ENCODE measurements at places on chromosomes 13 and 19.

- no peak for DNase-seq
These were observed 686 bp downstream of the SETDB2 start for GRCh38 chr13:49444524-49445395.

GRCh38 chr19:7817801-7818200, 12.2 kb upstream of the EVI5L start:
- no peak for DNase-seq

DNA sequence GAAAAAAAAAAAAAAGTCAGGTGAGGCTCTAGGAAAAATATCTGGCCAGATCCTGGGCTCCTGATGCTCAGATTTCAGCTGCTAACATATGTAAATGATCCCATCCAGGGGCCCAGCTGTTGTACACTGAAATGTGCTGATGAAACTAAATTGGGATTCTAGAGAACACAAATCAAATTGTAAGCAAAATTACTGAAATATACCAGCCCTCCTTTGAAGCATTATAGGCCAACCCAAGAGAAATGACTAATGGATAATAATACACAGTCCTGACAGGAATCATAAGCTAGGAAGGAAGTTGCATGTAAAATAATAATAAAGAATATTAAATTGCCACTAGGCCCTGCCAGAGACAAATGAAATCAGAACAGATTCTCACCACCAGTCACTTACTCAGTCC, 17.8 kb downstream of the KCTD12 start:
- no peak for DNase-seq

GRCh38 chr13:97630725-97631124, 196.8 kb downstream of the RAP2A start:
- no peak for DNase-seq

- no peak for DNase-seq
These were observed 7.2 kb downstream of the DAPK3 start for GRCh38 chr19:3963458-3964255.

GRCh38 chr19:14434543-14435319, 1.6 kb downstream of the PKN1 start:
- DNase-seq: no peak

- no peak for DNase-seq
These were observed 1.2 kb downstream of the CTXN1 start for GRCh38 chr19:7924651-7925170.

- DNase-seq: no peak
These were observed 132.9 kb downstream of the PAN3 start for GRCh38 chr13:28271056-28271840.

DNA sequence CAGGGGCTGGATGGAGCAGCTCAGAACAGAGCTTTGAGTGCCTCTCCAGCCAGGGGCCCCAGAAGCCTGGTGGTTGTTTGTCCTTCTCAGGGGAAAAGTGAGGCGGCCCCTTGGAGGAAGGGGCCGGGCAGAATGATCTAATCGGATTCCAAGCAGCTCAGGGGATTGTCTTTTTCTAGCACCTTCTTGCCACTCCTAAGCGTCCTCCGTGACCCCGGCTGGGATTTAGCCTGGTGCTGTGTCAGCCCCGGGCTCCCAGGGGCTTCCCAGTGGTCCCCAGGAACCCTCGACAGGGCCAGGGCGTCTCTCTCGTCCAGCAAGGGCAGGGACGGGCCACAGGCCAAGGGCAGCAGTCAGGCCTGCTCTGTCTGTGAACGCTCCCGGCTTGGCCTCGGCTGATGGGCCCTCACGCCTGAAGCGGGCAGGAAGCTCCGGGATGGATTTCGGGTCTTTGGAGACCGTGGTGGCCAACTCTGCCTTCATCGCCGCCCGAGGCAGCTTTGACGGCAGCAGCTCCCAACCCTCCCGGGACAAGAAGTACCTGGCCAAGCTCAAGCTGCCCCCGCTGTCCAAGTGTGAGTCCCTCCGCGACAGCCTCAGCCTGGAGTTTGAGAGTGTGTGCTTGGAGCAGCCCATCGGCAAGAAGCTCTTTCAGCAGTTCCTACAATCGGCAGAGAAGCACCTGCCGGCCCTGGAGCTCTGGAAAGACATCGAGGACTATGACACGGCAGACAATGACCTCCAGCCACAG, at the start of gene GRK1:
TSS of gene GRK1 (plus strand) at position 269 of the 751 bp plus-strand sequence. CDS start at position 437, 168 bp downstream.
- no peak for DNase-seq

GRCh38 chr19:48999481-49000325, 6.0 kb downstream of the RUVBL2 start:
- DNase-seq: no peak

- DNase-seq: no peak
These were observed 955.5 kb upstream of the PCDH9 start for GRCh38 chr13:68185444-68186141.

GRCh38 chr19:36093146-36093662, 17.7 kb upstream of the OVOL3 start:
- no peak for DNase-seq

- no peak for DNase-seq
These were observed 463.9 kb upstream of the MIR17HG start for GRCh38 chr13:90883592-90883991.

- DNase-seq: no peak
These were observed 1.7 kb upstream of the DNAJB1 start for GRCh38 chr19:14519860-14520407.

- no peak for DNase-seq
These were observed 85.4 kb upstream of the KLF12 start for GRCh38 chr13:74219566-74219965.

DNA sequence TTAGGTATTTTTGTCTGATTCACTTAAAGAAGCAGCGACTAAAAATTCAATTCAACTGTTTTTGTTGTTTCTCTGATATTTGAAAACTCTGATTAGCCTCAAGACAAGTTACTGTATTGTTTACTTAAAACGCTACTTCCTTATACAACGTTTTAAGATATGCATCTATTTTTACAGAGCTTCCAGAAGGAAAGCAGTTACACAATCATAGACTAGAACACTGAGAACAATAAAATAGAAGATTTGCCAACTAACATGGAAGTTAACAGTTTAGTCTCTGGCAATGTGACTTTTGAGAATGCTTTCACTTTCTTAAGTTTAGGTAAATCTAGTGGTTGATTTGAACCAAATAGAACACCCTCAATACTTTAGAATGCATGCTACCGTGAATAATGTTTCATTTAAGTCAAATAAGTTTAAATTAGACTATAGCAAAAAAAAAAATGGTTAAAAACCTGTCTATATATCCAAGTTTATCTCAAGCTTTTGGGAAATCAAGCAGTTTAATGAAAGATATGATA, 614.8 kb downstream of the DACH1 start:
- DNase-seq: no peak

- no peak for DNase-seq
These were observed 9.2 kb upstream of the GPC5 start for GRCh38 chr13:91389186-91389585.

- DNase-seq: no peak
These were observed 19.9 kb upstream of the ELAVL1 start for GRCh38 chr19:8025316-8025715.

GRCh38 chr19:17743874-17744580, 7.2 kb upstream of the FCHO1 start:
- no peak for DNase-seq

DNA sequence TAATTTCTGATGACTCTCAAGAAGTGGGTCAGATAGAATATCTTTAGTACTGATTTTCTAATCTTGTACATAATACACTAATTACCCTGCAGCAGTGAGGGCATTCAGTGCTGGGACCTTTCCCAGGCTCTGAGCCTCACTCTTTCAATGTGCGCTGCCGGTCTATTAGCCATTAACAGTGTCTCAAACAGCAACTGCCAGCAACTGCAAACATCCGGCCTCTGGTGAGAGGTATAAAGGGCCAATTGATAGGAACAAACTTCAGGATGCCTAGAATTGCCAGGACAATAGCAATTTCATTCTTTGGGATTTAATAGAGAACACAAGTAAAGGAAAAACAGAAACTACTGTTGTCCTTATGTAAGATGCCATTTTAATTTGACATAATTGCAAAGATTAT, 604.4 kb upstream of the SPRY2 start:
- DNase-seq: peak; percentile 1

GRCh38 chr13:71068041-71068440, 799.0 kb downstream of the DACH1 start:
- no peak for DNase-seq

GRCh38 chr13:73223372-73223781, 164.6 kb downstream of the KLF5 start:
- DNase-seq: no peak

- DNase-seq: no peak
These were observed 179.8 kb downstream of the RBM26 start for GRCh38 chr13:79226250-79226649.

GRCh38 chr13:88617176-88617575, 946.0 kb downstream of the SLITRK5 start:
- no peak for DNase-seq

- peak; percentile 26 for DNase-seq
These were observed 30.0 kb downstream of the VAV1 start for GRCh38 chr19:6802336-6803035.

DNA sequence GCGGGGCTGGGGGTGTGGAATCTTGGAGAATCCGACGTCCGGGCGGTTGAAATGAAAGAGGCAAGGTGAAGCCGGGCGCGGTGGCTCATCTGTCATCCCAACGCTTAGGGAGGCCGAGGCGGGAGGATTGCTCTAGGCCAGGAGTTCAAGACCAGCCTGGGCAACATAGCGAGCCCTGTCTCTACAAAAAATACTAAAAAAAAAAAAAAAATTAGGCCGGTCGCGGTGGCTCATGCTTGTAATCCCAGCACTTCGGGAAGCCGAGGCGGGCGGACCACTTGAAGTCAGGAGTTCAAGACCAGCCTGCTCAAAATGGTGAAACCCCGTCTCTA, 225 bp upstream of the GARIN5A start:
- no peak for DNase-seq

- DNase-seq: no peak
These were observed 1.4 kb upstream of the KCNN1 start for GRCh38 chr19:17965370-17966128.

DNA sequence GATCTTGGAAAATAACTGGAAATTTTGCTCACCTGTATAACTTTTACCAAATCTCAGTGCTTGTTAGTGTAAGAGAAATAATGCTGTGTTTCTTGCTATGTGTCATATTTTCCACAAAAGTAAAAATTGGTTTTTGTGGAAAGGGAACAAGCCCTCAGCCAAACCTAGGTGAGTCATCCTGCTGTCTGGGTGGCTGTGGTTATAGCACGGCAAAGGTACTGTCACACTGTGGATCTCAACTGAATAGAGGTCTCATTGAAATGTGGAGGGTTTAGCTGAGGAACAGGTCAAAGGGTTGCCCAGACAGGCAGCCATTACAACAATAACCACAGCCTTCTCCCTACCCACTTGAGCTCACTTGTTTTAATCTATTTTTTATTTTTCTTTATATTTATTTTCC, 338.8 kb upstream of the DACH1 start:
- DNase-seq: no peak

- no peak for DNase-seq
These were observed 130.4 kb downstream of the CRYL1 start for GRCh38 chr13:20395061-20395916.

DNA sequence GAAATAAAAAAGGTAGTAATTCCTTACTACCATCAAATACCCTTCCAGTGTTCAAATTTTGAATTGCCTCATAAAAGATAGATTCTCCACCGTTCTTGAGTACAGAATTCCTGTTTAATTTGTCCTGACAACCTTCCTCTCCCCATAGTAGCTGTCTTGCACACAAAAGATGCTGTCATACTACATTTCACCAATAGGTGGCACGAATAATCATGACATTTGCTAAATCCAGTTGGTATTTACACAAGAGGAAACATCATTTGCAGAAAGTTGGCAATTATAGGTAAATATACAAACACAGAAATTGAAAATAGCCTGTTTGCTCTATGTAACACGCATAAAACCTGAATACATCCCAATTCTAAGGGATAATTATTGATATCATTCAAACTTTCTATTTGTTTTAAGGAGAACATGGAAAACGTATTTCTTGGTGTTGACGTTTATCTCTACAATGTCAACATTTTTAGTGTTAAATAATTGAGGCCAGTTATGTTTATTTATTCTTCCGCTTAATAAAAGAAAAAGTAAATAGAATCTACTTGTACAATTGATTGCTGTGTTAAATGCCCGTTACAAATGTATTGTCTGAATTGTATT, 58.3 kb upstream of the CLDN10 start:
- peak; percentile 70 for DNase-seq

DNA sequence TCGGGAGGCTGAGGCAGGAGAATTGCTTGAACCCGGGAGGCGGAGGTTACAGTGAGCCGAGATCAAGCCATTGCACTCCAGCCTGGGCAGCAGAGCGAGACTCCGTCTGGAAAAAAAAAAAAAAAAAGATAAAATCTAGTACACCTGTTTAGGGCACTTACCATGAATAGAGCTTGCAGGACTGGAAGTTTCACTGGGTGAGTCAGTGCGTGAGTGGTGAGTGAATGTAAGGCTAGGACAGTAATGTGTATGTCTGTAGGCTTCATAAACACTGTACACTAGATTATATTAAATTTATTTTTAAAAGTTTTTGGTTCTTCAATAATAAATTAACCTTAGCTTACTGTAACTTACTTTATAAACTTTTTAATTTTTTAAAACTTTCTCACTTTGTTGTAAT, 22.9 kb downstream of the PPP5C start:
- DNase-seq: no peak

DNA sequence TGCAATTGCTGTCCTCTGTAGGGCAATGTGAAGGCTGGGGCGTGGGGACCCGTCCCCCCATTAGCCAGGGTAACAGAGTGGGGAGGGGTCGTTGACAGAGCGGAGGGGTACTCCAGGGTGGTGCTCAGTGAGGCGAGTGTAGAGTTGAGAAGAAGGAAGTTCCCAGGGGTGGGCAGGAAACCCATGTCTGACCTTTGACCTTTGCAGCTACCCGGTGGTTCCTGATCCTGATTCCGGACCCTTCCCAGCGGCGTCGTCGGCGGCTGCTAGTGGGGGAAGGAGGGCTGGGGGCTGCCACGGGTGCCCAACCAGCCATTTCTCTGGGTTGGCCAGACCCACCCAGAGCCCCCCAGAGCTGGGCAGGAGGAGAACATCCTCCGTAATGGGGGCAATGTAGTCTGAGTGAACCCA, 2.1 kb upstream of the PLVAP start:
- DNase-seq: no peak

DNA sequence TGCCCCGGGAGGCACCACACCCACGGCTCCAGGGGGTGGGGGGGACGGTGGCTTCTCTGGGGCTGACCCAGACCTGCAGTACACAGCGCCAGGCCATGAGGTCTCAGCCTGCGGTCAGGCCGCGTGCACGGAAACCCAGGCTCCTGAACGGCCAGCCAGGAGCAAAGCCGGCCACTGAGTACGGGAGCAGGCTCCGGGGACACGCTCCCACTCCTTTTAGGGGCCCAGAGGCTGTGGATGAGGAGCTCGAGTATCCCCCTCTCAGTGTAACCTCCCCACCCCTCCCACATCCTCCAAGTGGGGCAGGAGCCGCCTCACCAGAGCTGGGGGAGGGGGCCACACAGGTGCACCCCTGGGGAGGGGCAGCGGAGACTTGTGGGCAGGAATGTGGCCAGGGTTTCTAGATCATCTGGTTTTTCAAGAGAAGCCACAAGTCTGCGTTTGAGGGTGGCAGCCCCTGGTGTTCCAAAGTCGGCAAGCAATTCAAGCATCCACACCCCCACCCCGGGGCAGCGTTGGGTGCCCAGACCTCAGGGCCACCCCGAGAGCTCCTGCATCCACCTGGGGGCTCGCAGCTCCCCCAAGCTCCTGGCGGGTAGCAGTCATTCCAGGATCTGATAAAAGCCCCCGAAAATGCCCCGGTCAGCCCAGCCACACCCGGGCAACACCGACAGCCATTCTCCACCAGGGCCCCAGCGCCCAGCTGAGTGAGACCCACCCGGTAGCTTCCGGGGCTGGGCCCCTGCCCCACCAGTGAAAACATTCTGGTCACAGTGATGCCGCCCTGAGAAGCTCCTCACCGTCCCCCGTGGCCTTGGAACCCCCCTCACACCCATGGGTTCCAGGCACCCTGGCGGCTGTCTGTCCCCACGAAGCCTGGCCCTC, 6.1 kb downstream of the SBNO2 start:
- no peak for DNase-seq

All from NCI-H774 (cell line).